ENCODE measurements at places on chromosomes 1 and 21. TPM values are rescaled to one million over a fixed set of nuclear protein-coding genes. Genes with fewer than 3 reads are reported as not detected.
A peak's percentile ranks its signal among the peaks of the same experiment; 100 is the strongest.

Gene UBL4B
- total RNA-seq, result not detected

DNA sequence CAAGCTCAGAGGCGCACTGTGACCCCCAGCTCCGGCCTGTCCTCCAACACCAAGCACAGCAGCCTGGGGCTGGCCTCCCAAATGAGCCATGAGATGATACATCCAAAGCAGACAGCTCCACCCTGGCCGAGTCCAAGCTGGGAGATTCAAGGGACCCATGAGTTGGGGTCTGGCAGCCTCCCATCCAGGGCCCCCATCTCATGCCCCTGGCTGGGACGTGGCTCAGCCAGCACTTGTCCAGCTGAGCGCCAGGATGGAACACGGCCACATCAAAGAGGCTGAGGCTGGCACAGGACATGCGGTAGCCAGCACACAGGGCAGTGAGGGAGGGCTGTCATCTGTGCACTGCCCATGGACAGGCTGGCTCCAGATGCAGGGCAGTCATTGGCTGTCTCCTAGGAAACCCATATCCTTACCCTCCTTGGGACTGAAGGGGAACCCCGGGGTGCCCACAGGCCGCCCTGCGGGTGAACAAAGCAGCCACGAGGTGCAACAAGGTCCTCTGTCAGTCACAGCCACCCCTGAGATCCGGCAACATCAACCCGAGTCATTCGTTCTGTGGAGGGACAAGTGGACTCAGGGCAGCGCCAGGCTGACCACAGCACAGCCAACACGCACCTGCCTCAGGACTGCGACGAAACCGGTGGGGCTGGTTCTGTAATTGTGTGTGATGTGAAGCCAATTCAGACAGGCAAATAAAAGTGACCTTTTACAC lies 29.1 kb downstream of the SLC19A1 start:
- DNase-seq, result no peak

DNA sequence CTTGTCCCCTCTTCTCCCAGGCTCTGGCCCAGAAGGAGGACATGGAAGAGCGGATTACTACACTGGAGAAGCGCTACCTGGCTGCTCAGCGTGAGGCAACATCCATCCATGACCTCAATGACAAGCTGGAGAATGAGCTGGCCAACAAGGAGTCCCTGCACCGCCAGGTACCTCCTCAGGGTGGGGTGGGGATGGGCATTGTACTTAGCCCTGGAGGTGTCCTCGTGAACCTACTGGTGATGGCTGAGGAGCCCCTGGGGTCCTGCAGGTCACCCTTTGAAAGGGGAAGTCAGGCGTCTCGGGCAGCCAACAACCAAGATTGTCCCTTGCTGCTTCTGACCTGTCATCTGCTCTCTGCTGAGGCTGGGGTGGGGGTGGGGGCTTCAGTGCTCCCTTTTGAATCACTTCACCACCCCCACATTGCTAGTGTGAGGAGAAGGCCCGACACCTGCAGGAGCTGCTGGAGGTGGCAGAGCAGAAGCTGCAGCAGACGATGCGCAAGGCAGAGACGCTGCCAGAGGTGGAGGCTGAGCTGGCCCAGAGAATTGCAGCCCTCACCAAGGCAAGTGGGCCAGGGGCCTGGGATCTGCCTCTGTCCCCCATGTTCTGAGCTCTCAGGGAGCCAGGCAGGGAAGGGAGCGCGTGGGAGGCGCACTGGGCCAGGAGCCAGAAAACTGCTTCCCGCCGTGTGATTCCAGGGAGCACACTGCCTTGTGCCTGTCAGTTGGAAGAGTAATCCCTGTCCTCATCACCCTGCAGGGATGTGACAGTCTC lies 19.7 kb downstream of the PPFIA4 start:
- DNase-seq, result peak; percentile 28

GRCh38 chr1:175146529-175147213 lies 45.9 kb downstream of the KIAA0040 start:
- peak; percentile 68 for DNase-seq

- no peak for DNase-seq
Measured at GRCh38 chr21:40846103-40846502, 855 bp downstream of the DSCAM start.

DNA sequence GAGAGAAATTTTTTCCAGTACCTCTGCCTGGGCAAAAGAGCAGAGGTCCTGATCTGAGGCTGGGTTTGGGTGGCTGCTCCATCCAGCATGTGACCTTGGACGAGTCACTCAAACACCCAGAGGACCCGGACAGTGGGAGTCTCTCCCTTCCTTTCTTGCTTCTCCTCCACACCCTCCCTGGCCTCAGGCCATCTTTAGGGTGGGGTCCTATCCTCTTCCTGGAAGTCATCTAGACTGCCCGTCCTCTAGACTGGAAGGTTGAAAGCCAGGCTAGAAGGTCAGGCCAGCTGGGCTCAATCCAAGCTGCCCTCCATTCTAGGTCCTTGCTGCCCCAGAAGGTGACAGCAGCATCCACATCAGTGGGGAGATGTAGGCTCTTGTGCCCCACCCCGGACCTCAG lies 599.5 kb downstream of the MATN1 start:
- DNase-seq, result no peak

DNA sequence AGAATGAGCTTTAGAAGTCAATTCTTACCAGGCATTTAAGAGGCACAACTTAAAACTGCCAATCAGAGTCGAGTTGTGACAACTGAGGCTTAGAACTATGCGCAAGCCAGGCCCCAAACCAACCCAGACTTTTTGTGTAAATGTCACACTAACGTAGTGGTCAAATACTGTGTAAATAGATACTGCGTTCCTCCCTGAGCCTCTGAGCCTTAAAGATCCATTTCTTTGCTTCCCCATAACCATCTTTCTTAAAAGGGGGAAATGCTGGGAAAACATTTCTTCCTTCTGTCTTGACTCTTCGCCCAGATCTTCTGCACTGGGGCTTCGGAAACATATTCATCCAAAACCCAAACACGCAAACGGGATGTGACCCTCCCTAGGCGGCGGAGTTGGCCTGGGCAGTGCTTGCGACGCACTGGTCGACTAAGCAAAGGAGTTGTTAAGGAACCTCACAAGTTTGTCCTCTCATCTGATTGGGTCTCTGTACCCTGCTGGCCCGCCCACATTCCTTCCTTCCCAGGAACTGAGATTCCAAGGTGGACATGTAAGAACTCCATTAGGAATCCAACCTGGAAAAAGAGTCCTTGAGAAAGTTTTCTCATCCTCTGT lies 2.6 kb downstream of the ADAMTS5 start:
- DNase-seq, result peak; percentile 80

DNA sequence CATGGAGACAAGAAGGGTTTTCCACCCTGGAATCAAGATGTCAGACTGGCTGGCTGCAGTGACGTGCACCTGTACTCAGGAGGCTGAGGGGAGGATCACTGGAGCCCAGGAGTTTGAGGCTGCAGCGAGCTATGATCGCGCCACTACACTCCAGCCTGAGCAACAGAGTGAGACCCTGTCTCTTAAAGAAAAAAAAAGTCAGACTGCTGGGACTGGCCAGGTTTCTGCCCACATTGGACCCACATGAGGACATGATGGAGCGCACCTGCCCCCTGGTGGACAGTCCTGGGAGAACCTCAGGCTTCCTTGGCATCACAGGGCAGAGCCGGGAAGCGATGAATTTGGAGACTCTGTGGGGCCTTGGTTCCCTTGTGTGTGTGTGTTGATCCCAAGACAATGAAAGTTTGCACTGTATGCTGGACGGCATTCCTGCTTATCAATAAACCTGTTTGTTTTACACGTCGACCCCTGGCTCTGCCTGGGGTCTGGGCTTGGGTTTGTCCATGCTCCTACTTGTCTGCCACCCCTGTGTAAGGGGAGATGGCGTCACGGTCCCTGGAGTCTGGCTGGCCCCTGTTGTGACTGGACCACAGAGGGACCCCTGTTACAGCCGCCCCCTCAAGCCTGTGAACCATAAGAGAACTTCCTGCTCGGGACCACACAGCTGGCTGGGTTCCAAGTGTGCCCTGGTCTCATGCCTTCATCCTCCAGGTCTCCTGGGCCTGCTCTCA lies 20.9 kb upstream of the VPS13D start:
- DNase-seq, result peak; percentile 77

DNA sequence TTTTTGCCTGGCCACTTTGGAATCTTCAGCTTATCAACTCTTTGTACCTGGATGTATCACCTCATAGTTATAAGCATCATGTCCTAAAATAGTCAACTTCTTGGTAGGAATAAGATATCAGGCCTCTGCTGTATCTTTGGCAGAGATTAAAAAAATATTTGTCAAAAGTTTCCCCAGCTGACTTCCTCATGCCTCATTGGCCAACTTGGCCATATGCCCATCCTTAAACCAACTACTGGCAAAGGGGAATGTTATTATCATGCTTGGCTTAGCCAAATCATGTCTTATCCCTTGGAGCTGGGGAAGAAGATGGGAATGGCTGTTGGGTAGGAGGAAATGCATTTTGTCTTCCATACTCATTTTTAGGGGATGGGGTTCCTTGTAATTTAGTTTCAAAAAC lies 23.4 kb downstream of the NFASC start:
- DNase-seq, result peak; percentile 62

DNA sequence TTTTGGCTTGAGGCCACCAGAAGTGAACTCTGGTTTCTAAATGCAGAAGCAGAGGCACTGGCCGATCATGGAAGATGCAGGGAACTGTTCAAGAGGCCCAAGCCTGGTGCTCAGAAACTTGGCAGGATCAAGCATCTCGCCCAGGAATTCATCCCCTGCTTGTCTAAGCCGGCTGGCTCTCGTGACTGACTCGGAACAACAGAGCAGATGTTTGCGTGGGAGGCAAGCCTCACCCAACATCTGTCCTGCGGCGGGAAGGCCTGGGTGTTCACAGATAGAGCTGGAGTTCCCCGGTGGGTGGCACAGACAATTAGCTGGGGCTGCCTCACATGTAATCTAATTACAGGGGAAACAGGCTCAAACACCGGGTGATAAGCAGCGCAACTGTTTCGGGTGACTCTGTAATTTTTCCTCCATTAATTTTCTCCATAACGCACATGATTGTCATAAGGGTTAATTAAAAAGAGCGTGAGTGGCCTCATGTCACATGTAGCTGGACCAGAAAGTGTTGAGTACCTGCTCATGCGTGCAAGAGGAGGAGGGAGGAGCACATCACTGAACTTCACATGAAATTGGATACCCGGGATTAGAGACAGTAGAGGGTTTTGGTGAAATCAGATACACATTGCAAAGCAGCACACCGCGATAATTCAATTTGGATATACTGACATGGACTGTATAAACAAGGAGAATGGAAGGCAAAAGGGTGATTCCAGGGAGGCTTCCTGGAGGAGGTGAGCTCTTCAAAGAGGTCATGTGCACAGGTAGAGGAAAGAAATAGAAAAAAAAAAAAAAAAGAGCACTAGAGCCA lies 180.0 kb downstream of the ETS2 start:
- peak; percentile 99 for DNase-seq

DNA sequence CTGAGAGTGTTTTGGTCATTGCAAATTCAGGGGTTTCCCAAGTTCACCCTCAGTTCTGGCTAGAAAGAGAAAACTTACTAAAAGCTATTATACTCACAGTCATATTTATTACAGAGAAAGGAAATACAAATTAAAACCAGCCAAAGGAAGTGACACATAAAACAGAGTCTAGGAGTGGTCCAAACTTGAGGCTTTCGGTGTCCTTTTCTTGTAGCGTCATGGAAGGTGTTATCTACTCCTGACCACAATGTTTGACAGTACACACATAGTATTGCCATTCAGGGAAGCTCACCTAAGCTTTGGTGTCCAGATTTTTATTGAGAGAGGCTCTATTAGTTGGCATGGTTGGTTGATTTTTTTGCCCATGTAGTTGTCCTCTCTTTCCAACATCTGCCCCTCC lies 59.0 kb downstream of the SLC35A3 start:
- DNase-seq, result no peak
